Stimulated activated CD4-positive, alpha-beta T cell treated with anti-CD3 and anti-CD28 coated beads, Interleukin-15, amount 100 ng/mL, for 1 hour (primary cell): ENCODE measurements at places on chromosomes 6 and 20.
A peak's percentile ranks its signal among the peaks of the same experiment; 100 is the strongest.

DNA sequence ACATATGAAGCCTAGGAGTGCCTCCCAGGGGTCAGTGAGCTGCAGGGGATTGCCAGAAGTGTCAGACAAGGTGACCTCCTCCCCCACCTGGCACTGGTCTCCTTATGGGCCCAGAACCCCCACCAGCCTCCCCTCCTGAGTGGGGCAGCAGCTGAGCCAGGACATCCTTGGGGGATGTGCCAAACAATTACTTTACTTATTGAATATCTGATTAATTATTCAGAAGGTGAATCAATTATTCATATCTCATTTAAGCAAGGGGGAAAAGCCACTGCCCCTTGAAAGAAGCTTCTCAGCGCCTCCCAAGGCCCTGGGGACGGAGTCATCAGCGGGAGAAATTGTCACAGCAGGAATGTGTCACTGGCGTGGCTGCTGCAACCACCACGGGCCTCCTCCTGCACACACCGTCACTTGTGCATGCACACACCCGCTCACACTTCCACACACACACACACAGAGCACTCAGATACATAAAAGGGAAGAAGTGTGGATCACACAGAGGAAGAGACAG, 123.4 kb upstream of the MAFB start:
- no peak for DNase-seq

GRCh38 chr6:154615483-154616025, 105.1 kb upstream of the CNKSR3 start:
- DNase-seq = no peak

- no peak for DNase-seq
Observed at GRCh38 chr20:1949347-1950100, 44.3 kb downstream of the PDYN start.

- DNase-seq = peak; percentile 60
Observed at GRCh38 chr6:1381481-1382330, 7.7 kb upstream of the FOXF2 start.

DNA sequence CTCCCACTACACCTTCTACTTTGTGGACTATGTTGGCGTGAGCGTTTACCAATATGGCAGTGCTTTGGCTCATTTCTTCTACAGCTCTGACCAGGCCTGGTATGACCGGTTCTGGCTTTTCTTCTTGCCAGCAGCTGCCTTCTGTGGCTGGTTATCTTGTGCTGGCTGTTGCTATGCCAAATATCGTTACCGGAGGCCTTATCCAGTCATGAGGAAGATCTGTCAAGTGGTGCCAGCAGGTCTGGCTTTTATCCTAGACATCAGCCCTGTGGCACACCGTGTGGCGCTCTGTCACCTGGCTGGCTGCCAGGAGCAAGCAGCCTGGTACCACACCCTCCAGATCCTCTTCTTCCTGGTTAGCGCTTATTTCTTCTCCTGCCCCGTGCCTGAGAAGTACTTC, 16.5 kb upstream of the EFHC1 start:
- no peak for DNase-seq

- no peak for DNase-seq
Observed at GRCh38 chr6:158558415-158559306, 1.2 kb upstream of the TMEM181 start.

DNA sequence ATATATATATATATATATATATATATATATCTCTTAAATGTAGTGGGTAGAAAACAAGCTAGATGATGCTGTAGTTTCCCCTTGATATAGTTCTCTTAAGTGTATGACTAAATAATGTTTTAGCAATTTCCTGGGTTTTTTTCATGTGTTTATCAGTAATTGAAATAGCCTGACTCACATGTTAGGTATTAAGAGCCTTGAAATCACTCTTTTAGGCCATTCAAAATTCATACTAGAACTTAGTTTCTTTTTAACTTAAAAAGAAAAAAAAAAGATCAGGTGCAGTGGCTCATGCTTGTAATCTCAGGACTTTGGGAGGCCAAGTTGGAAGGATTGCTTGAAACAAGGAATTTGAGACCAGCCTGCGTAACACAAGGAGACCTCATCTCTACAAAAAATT, 44.1 kb downstream of the NKX2-4 start:
- DNase-seq = no peak

- DNase-seq = no peak
Observed at GRCh38 chr20:25288291-25289181, 40.7 kb downstream of the PYGB start.

DNA sequence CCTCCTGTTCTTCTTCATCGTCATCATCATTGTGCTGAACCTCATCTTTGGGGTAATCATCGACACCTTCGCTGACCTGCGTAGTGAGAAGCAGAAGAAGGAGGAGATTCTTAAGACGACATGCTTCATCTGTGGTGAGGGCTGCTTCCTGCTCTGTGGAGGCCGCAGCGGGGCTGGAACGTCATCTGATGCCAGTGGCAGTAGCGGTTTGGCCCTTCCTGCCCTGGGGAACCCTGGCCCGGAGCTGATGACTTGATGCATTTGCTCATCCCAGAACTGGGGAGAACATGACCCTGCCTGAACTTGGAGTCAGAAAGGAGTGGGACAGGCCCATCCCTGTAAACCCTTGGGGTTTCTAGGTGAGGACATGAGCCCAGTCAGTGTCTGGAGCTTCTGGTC, 18.7 kb downstream of the UQCC2 start:
- no peak for DNase-seq

DNA sequence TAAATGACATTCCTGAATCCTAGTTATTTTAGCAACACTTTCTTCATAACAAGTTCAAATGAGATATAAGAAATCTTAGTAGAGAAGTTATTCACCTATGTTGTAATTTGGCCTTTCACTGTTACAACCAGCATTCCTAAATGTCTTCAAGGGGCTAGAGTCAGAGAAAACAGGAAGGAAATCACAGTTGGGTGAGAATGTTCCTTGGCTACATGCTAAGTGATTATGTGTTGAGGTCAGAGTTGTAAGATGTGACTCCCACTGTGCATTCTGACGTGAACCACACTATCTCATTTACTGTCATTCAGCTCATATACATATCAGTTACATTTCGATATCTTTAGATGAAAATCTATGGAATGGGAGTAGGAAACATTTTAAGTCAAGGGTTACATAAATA, 51.0 kb upstream of the MLIP start:
- no peak for DNase-seq

DNA sequence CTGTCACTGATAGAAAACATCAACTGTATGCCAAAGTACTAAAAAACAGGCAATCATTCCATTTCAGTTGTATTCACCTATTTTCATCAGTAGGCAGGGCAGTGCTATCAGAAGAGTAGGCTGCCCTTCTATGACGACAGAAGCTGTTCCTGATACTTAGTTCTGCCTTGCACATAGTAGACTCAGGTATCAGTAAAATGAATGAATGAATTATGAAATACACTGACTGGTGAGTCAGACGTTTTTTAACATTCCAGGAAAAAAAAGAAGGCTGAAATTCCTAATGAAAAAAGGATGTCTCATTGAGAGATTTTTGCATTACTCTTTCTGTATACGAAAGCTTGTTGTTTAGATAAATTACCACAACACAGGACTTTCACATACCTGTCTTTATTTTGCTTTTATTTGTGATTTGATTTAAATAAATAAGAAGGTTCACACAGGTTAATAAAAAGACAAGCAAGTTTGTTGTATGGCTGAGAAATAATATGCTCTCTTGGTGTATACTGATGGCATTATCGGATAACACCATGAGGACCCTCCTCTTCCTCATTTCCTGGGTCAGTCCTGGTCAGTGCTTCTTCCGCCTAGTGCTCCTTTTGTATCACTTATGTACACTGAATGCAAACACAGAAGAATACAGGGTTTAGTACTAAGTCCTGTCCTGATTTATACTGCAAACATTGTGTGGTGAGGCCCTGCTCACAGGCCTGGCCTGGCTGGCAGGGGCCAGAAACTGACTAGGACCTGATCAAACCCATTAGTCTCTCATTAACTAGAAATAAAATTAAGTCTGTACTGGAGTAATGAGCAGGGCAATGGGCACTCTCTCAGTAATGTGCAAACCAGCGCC, 39.4 kb upstream of the SPDEF start:
- DNase-seq = no peak

- no peak for DNase-seq
Observed at GRCh38 chr6:73951183-73951582, 255.2 kb downstream of the CD109 start.

DNA sequence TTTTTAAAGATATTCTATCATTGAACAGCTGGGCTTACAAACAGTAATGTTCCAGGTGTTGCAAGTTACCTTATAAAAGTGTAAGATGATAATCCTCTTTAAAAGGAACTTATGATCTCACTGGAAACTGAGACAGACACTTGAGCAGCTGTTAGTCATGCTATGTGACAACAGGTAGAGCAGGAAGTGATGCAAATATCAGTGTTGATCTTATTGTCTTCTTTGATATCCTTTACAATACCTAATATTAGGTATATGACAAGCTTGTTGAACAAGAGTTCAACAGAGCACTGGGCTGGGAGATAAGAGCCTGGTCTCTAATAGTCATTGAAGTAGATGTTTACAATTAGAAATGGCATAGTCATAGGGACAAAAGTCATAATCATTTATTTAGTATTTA, 150.0 kb downstream of the UBE3D start:
- DNase-seq = no peak

- no peak for DNase-seq
Observed at GRCh38 chr6:148251891-148252290, 90.7 kb upstream of the SASH1 start.

DNA sequence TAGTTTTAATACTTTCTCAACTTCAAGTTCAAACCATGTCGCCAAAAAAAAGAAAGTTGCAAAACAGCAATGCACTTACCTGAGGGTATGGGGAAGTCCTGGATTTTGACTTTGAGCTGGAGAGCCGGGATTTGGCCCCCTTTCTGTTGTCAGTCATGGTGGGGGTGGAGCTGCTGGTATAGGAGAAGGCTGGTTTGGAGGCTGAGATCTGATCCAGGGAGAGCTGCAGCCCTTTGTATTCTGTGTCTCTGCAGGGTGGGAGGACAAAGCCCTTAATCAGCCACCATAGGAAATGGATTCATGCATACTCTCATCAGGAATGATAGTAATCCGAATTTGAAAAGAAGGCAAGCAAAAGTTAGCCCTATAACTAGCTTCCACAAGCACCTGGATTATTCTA, 44.0 kb downstream of the SIM1 start:
- no peak for DNase-seq

DNA sequence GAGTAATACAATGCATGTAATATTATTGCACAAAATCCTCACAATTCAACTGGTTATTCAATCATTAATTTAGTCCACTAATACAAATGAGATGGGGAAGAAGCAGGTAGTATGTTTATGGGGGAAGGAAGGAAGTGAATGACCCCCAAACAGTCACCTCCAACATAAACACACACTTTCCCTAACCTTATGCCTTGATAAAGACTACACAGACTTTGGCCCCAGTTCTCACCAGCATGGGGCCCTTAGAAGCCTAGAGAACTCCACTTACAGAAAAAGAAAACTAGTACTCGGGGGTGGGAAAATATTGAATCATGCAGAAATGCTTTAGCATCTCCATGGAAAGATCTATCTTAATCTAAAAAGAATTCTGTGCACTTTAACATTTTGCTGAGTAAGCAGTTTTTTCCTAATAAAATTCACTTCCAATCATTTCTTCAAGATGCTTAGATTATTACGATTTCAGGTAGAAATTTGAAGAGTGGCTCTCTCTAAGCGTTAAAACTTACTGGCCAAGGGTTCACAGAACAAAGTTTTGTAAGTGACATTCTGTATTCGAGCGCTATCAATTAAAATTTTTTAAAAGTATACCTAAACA, 18.8 kb downstream of the ARHGAP18 start:
- DNase-seq = no peak

DNA sequence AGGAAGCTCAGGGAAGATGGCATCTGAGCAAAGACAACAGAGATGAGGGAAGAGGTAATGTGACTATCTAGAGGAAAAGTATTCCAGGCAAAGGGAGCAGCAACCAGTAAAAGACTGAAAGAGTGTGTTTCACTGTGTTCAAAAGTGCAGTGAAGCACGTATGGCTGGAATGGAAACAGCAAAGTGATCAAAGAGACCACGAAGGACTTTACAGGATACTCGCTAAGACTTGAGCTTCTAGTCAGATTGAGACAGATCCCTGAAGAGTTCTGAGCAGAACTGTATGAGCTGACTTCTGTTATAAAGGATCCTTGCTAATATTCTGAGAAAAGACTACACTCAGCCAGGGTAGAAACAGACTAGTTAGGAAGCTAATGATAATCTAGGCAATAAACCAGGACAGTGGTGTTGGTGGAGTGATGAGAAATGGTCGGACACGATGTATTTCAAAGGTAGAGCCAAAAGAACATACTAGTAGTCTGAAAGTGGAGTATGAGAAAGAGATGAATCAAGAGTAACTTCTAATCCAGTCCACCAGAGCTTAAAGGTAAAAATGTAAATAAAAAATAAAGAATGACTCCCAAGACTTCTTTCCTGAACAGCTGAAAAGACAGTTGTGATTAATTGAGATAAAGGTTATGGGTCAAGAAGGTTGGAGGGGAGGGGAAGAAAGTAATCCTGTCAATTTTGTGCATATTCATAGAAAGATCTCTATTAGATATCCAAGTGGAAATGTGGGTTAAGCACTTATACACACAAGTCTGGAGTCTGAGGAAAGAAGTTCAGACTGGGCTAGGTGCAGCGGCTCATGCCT, 14.2 kb downstream of the SEC63 start:
- DNase-seq = no peak

GRCh38 chr6:12832226-12832735, 115.7 kb downstream of the PHACTR1 start:
- DNase-seq = no peak

GRCh38 chr20:6884114-6884513, 116.6 kb downstream of the BMP2 start:
- DNase-seq = no peak

DNA sequence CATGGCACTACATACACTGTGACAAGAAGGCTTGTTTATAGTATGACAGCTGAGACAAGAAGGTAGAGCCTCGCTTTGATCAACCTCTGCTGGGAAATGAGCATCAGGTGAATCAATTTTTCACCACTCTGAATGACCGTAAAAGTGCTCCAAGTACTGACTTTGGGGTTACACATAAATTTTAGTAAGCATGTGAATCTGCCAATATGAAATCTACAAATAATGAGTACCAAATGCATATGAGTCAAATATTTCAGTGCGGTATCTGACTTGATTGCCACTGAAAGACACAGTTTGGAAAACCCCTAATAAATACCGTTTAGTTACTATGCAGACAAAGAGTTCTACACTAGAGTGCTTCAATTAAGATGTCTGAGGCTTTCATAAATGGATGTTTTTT, 77.8 kb downstream of the ATG5 start:
- DNase-seq = no peak

DNA sequence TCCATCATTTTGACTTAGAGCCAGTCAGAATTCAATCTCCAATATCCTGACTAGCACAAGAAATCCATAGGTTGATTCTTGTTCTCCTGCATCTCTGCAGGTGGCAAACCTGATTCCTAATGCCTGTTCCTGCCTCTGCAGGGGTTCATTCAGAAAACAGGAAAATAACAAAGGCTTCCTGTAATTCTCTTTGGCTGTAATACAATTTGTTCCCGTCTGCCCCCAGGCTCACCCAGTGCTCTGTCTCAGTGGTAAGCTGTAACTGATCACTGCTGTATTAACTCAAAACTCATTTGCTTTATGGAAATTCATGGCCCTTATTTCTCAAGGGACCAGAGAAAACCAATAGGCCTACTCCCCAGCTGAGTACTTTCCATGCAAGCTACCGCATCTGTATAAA, 88.6 kb downstream of the OPRM1 start:
- no peak for DNase-seq

- no peak for DNase-seq
Observed at GRCh38 chr20:53844259-53844658, 226.1 kb downstream of the BCAS1 start.
